NCI-H226 (cell line): ENCODE measurements at places on chromosomes 5 and 9.

DNA sequence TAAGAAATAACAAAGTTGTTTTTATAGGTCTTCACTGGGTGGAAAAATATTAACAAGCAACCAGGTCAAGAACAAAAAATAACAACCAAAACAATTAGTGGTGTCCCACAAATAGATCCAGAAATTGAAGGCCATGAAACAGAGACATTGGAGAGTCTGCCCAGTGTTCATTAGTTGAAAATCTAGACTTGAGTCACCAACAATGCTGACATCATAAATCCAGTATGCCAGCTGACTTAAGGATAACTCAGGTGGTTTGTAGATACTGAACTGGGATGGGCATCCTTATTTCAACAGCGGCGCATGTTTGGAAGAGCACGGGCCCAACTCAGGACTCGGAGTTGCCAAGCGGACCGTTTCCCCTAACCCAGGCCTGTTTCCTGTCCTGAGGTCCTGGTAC lies 80.7 kb upstream of the TNFAIP8 start:
- DNase-seq = peak; percentile 74

DNA sequence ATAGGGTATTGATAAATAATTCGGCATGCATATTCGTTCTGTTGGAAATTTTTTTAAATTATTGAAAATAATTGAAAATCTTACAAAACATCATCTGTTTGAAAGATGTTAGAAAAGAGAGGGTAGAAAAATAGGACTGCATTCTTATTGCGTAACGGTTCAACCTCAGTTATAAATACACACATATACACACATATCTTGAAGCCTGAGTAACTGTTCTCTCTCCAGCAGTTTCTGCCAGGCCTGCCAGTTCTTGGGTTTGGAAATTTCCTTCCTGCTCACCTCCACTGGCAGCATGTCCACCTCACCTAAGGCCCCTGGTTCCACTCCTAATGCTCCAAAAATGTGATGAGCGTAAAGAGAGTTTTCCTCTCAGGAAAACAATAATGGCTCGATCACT lies 9.1 kb downstream of the SPATA31E1 start:
- peak; percentile 51 for DNase-seq

- no peak for DNase-seq
Measured at GRCh38 chr9:114006931-114007691, 71.0 kb downstream of the AMBP start.

- no peak for DNase-seq
Measured at GRCh38 chr5:56053363-56053762, 58.6 kb upstream of the IL6ST start.

DNA sequence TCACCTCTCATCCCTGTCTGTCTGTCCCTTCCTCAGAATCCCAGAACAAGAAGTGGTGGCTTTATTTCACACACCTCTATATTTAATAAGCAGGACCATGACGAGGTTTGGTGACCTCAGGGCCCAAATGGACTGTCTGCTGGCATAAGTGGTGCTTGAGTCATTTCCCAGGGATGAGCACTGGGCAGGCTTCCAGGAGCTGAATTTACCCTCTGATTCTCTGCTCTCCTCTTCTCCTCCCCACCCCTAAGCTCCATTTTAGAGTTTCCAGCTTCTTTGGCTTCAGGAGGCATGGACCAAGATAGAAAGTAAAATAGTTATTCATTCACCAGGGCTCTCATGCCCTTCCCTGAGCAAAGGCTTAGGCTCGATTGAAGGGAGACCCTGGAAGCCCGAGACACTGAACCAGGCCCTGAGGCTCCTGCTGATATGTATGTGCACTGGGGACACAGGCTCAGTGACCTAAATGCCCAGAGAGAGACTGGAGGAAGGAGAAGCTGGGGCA lies 69.1 kb downstream of the PPARGC1B start:
- DNase-seq = peak; percentile 68

DNA sequence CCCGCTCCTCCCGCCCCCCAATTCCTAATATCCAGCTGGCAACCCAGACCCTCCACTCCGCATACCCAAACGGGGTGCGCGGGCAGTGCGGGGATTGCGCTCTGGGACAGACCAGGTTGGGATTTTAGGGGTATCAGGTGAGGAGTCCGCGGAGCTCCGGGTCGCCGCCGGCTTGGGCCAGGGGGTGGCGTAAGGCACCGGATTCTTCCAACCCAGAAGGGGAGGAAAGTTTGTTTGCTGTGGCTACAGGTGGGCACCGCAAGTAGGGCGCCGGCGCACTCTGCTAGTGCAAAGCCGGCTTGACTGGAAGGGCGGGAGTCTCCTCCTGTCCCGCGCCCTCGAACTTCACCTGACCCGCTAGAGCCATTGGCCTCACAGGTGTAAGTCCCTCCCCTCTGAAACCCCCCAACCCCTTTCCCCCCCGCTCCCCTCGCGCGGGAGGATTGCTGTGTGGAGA lies 709 bp downstream of the IQGAP2 start:
- no peak for DNase-seq

GRCh38 chr5:42268630-42269029 lies 154.6 kb upstream of the GHR start:
- DNase-seq = peak; percentile 2
